Stimulated activated naive CD4-positive, alpha-beta T cell treated with Interleukin-2 at 50 U/mL for 16 hours (primary cell): ENCODE measurements at places on chromosomes 12 and 14.

- DNase-seq: no peak
These were observed 41.1 kb downstream of the SPTB start for GRCh38 chr14:64838656-64839055.

DNA sequence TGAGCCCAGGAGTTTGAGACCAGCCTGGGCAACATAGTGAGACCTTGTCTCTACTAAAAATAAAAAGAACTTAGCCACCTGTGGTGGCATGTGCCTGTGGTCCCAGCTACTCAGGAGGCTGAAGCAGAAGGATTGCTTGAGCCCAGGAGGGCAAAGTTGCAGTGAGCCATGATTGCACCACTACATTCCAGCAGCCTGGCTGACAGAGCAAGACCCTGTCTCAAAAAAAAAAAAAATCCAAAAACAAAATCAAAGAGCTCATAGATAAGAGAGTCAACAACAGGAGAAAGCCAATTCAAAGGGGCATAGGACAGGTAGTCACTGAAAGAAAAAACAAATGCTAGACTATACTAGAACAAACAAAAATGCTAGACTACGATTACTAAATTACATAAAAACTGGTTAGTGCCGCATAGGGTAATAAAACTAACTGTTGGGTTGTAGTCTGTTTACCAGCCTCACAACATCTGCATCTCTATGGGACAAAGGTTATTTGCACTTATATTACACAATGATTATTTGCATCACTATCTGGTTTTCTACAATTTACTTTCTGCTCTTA is 16.6 kb upstream of the EEA1 start:
- no peak for DNase-seq

- no peak for DNase-seq
These were observed 210.6 kb upstream of the HMGA2 start for GRCh38 chr12:65613692-65614091.

- DNase-seq: no peak
These were observed 159.1 kb downstream of the C12orf50 start for GRCh38 chr12:87870061-87870460.

DNA sequence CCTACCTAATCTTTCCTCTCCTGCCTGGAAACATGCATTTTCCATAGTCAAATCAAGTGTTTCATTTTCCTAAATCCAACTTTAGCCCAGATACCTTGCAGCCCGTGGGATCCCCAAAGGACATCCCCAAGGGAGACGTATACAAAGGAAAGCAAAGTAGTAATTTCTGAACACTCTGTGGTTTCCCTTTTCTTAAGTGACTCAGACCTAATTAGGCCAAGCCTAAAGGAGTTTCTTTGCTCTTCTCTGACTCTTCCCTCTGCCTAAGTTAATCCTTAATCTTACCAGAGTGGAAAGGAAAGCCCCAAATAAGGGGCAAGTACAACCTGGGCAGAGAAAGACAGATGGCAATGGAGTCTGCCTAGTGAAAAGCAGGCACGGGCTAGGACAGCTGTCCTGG is 250.3 kb downstream of the SPTSSA start:
- no peak for DNase-seq

- DNase-seq: no peak
These were observed 991.6 kb downstream of the GALC start for GRCh38 chr14:87001333-87001732.

DNA sequence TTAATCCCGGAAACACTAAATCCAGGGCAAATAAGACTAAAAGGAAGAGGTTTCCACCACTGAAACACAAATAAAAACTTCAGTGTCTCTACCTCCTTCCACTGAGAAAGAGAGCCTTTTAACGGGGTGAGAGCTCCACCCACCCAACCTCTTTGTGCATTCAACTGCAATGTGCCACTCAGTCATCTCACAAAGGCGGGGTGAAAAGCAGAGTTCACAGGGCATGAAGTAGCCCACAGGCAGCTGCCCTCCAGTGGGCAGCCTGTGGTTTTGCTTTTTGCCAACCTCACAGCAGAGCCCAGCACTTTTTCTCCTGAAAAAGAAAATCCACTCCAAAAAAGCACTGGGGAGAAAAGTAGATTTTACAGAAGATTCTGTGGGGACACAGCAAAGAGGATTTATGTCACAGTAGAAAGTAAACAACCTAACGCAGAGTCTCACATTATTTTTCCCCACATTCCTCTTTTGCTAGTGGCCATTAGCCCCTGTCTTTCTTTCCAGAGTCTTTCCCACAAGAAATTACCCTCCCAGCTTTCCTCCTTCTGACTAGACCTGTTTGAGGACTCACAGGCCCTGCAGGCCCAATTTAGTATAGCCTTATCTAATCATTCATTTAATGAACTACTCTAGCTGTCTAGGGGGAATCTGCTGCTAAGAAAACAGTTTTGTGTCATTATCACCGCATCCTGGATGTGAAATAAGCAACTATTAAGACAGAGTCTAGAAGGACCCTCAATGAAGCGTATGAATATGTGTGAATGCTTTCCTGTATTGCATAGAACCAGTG is 753.8 kb upstream of the FOXG1 start:
- no peak for DNase-seq

GRCh38 chr14:25108959-25109358 is 59.0 kb upstream of the STXBP6 start:
- DNase-seq: no peak

DNA sequence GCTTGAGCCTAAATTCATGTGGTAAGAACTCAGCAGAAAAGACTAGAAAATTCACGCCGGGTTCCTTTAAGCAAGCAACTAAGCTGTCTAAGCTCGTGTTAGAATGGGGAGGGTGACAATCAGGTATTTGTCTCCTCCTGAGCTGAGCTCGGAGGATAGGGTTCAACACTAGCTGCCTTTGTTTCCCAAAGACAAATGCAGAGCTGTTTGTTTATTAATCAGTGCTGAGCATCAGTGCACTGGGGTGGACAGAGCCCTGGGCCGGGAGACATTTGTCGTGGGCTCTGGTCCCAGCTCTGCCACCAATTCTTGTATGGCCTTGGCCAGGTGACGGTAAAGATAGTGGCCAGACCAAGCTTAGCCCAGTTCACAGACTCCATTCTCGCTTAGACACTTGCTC is 43.7 kb downstream of the DEGS2 start:
- DNase-seq: no peak

DNA sequence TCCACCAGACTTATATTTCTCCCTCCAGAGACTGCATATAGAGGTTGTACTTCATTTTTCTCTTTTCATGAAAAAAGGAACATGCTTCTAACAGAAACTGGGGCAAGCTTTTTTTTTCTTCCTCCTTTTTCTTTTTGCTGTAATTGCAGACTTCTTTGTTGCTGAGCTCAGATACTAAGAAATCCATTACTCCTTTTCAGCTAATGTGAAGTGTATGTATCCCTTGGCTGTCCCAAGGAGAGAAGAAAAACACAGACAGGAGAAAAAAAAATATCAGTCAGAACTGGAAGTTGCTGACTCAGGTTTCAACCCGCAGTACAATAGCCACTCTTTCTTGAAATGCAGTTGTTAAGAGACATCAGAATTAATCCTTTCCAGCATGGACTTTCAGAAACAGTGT is 1248.4 kb downstream of the LRFN5 start:
- no peak for DNase-seq

DNA sequence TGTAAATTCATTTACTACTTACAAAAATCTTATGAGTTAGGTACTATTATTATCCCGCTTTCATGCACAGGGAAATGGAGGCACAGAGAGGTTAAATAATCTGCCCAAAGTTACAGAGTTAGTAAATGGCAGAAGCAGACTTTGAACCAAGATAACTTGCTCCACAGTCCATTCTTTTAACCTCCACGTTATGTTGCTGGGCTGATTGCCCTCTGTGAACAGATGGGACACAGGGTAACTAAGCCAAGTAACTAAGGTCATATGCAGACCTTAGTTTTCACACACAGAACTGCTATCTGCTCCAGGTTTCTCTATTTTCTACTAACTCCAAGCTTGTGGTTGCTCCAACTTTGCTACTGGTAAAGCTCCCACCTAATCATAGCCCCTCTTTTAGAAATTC is 147.1 kb upstream of the IFNG-AS1 start:
- no peak for DNase-seq

DNA sequence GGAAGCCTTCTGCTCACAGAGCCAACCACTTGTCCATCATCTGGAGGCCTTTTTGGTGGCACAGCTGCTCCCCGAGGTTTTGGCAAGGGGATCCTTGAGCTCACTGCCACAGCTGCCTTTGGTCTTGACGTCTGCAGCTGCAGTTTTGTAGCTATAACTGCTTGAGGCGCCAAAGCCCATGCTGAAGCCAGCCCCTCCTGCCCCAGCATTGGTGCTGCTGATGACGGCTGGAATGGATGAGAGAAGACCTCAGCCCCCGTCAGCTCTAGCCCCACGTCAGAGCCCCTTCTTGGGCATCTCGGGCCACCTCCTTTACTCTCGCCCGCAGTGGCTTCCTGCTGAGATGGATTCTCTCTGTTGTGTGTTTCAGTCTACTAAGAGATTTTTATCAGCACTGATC is 12.3 kb upstream of the KRT74 start:
- no peak for DNase-seq

DNA sequence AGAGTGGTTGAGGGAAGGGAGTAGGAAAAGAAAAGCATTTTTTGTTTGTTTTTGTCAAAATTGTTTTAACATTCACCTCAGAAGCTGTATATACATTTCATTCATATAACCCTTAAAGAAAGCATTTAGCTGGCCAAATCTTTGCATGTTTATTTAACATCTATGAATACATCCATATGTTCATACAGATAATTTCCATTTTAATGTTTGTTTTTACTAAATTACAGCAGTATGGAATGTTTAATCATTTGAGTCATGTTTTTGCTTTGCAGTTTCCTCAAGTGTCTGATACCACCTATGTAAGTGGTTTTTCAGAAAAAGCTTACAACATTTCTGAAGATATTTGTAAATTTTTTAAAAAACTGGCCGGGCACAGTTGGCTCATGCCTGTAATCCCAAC is 84.3 kb upstream of the ATF1 start:
- DNase-seq: no peak

- DNase-seq: no peak
These were observed 24.8 kb downstream of the EPYC start for GRCh38 chr12:90979951-90980350.

GRCh38 chr12:67662910-67663538 is 14.5 kb downstream of the DYRK2 start:
- DNase-seq: no peak

GRCh38 chr12:10147714-10148403 is 17.9 kb upstream of the CLEC7A start:
- no peak for DNase-seq

- DNase-seq: no peak
These were observed 152.1 kb downstream of the SLC8A3 start for GRCh38 chr14:70036665-70037064.

DNA sequence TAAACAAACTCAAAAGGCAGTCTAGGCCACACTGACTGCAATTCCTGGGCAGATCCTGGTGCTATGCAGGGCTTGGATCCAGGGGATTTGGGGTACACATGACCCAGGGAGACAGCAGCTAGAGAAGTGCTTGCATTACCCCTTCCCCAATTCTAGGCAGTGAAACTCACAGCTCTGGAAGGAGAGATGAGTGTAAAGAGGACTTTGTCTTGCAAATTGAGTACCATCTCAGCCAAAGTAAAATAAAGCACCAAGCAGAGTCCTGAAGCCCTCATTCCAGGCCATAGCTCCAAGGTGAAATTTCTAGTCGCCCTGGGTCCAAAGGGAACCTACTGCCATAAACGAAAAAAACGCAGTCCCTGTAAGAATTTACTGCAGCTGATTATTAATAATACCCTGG is 644.9 kb upstream of the FLRT2 start:
- DNase-seq: no peak

DNA sequence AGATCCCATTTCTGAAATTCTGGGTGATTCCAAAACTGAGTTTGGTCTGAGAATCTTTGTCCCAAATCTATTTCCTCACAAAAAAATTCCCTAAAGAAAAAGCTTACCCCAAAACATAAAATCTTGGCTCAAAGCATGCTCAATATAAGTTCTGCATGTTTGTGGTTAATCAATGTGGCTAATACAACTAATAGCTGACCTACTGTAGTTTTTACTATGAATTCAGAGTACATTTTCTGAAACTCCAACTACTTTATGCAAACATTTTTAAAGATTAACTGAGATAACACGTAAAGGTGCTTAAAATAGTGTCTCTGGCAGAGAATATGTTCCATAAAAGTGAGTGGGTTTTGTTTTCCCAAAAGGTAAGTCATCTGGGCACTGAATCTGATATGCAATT is 133.1 kb downstream of the MED13L start:
- no peak for DNase-seq

DNA sequence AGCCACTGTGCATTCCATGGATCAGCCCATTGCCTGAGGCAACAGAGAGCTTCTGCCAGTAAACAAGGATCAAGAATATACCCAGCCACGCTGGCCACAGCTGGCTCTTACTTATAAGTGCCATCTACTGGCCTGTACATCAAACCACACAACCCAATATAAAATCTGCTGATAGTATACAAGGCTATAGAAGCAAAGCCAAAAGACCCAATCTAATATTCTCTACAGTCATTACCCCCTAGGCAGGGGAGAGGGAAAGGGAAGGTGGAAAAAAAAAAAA is 4.4 kb upstream of the FAM186B start:
- DNase-seq: no peak

GRCh38 chr12:4172999-4173398 is 100.6 kb upstream of the CCND2 start:
- no peak for DNase-seq

- peak; percentile 45 for DNase-seq
These were observed 1059.8 kb downstream of the TMEM121 start for GRCh38 chr14:106586098-106586704.

- no peak for DNase-seq
These were observed 230.7 kb upstream of the SRRM4 start for GRCh38 chr12:118750666-118751065.

GRCh38 chr12:31485571-31485970 is 105.4 kb downstream of the DENND5B start:
- no peak for DNase-seq

GRCh38 chr12:4992871-4993270 is 50.8 kb upstream of the KCNA5 start:
- no peak for DNase-seq

DNA sequence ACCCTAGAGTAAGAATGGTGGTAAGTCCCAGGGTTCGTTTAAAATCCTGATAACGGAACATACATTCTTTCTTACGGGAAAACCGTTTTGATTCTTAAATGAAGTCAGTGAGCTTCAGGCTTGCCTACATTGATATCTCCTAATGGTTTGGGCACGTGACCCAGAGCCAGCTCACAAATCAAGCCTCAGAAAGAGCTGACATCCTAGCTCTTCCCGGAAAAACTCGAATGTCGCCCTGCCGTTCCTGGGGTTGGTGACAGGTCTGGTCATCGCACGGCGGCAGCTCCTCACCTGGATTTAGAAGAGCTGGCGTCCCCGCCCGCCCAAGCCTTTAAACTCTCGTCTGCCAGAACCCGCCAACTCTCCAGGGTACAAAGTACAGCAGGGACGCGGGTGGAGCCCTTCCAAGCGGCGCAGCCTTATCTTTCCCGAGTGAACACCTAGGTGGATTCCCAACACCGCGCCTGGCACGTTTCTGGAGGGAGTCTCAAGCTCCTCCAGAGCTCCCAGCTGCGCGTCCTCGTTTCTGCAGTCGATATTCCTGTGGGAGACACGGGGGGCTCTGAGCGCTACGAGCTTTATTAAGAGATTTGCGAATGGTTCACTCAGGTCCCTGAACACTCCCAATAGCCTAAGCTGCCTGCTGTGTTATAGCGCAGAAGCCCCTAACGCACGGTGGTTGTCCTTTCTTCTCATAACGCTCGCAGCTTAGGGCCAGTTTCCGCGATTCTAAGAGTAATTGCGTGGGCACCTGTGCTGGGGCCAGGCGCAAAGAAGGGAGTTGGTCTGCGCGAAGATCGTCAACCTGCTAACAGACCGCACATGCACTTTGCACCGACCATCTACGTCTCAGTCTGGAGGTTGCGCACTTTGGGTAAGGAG is at the start of gene SSTR1:
Gene SSTR1 (plus strand): TSS at position 169 of the 882 bp plus-strand sequence. CDS start 1,486 bp downstream, outside the sequence.
- no peak for DNase-seq
